Epithelial cell of proximal tubule (primary cell): ENCODE measurements at places on chromosomes 2 and 18.

DNA sequence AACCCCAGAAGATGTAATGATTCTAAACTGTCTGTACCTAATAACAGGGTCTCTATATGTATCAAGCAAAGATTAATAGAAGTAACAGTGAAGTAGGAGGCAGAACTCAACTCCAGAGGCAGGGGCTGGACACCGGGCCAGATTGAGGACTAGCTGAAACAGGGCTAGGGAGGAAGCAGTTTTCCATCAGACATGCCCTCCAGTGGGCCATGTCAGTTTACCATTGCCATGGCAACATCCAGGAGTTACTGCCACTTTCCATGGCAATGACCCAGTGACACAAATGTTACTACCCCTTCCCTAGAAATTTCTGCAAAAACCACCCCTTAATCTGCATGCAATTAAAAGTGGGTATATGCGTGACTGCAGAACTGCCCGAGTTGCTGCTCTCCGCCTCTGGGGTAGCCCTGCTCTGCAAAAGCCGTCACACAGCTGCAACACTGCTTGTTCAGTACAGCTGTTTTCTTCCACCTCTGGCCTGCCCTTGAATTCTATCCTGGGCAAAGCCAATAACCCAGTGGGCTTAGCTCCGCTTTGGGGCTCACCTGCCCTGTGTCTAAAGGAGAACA is 58.7 kb downstream of the TMEM18 start:
- DNase-seq, result no peak

- DNase-seq, result no peak
Measured at GRCh38 chr2:142918624-142919023, 41.2 kb downstream of the KYNU start.

DNA sequence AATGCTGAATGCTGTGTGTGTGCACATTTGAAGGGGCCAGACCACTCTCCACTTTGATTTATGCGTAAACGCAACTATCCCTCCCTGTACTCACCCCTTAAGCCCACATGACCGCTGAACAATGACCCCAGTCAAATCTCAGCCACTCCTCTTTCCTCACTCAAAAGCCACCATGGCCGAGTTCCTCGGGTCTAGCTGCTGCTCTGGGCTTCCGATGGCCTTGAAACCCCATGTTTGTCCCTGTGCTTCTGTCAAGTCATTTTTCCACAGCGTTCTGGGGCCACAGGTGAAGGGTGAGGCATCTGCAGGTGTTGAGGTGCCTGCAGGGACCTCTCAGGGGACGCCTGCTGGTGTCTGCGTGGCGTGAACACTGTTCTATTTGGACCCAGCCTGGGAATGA is 74.3 kb upstream of the TMEM18 start:
- DNase-seq, result no peak

DNA sequence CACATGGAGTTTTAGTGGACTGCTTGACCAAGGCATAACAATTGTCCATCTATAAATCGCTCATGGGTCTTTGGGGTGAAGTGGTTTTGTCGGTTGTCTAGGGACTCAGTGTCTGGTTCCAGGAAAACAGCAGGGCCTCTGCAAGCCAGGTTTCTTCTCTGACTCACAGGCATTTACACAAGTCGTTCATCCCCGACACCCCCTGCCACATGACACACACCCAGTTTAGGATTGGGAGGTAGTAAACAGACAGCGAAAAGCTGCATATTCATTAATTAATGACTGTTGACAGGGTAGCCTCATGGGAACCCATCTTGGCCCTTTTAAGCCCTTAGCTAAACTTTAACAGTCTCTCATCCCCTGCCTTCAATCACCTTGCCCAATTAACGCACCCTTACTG is 194.8 kb upstream of the ACVR2A start:
- no peak for DNase-seq

GRCh38 chr2:98658816-98659490 is 50.6 kb downstream of the UNC50 start:
- no peak for DNase-seq

- no peak for DNase-seq
Measured at GRCh38 chr2:207130958-207131521, 34.7 kb downstream of the KLF7 start.

GRCh38 chr2:160715428-160715827 is 221.8 kb upstream of the RBMS1 start:
- no peak for DNase-seq

DNA sequence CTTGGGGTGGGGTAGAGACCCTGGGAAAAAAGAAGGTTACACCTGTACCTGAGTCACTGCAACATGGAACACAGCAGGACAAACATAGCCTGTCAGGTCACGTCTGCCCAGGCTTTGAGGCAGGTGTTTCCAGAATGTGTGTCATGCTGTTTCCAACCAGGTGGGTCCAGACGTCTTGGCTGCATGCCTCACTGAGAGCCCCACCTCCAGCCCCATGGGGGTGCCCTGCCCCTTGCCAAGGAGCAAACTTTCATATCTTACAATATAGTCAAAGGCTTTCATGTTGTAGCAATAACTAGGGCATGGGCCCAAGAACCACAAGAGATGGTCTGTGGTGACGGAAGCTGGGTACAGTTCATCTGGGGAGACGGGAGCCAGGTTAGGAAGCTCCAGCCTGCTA is 499.7 kb downstream of the BCL11A start:
- DNase-seq, result no peak

DNA sequence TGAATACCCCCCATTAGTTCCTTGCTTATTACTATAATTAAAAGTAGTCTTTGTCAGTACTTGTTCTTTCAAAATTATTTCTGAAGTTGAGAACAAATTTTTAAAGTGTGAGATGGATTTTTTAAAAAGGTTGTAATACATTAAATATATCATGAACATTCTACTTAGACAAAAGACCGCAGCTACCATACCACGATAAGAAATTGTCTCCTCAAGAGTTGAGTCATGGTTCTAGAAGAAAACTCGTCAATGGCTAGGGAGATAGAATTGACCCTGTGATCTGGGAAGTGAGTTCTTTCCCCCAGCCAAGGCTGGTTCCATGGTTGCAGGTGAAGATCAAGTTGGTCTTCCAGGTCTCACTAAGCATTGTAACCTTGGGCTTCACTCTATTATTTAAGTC is 67.8 kb upstream of the ACYP2 start:
- DNase-seq, result no peak

DNA sequence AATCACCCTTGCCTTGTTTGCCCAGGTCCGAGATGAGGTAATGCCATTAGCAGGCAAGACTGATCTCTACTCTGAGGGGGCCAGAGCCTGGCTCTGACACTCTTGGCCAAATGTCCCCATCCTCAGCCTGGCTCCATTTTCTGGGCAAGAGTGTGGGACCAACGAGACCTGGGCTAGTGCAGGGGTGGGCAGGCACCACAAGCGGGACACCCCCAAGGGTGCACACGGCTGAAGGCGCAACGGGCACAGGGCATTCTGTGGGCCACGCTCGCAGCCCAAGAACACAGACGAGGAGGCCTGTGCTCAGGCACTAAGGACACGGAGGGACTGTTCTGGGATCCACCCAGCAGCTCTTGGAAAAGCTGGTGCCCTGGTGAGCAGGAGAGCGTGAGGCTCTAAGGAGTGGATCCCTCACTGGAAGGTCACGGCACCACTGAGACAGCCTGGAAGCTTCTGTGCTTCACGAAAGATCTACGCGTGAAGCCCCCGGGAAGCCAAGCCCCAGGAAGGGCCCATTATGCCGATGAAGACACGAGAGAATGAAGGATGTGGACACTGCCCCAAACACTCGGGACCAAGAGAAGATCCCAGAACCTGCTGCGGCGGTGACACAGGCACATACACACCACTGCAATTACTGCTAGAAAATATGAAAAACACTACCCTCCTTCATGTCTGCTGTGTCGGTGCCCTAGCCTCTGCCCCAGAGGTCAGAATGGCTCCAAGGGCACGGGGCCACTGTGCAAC is 138.2 kb downstream of the HDAC4 start:
- no peak for DNase-seq

DNA sequence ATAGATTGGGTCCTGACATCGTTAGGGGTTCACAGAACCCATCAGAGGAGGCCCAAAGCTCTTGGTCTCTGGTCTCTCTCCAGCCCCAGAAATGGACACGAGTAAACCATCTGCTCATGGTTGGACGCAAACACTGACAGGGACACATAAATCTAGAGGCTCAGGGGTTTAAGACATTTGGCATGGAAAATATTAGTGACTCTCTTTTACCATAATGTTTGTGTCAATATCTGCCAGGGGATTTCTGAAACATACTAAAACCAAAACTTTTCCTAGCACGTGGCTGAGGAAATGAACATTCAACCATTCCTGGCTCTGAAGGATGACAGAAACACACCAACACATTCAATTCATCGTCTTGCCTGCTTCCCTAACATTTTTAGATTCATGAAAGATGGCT is 226.2 kb downstream of the SP3 start:
- DNase-seq, result no peak

DNA sequence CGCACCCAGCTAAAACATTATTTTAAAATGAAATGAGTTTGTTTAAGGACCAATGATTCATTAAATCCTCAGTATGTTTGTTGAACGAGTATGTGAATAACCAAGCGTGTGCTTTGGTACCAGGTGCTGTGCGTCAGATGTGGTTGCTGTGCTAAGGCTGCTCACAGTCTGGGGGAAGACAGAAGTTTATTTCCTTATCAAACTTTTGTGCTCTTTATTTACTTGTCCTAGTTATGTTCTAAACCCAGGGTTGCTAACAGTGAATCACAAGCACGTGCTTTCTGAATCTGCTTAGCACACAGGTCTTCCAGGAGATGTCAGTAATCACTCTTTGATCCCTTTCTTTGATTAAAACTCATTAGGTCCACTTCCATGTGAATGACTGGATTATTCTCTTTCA is 37.0 kb downstream of the RAPGEF4 start:
- peak; percentile 10 for DNase-seq

DNA sequence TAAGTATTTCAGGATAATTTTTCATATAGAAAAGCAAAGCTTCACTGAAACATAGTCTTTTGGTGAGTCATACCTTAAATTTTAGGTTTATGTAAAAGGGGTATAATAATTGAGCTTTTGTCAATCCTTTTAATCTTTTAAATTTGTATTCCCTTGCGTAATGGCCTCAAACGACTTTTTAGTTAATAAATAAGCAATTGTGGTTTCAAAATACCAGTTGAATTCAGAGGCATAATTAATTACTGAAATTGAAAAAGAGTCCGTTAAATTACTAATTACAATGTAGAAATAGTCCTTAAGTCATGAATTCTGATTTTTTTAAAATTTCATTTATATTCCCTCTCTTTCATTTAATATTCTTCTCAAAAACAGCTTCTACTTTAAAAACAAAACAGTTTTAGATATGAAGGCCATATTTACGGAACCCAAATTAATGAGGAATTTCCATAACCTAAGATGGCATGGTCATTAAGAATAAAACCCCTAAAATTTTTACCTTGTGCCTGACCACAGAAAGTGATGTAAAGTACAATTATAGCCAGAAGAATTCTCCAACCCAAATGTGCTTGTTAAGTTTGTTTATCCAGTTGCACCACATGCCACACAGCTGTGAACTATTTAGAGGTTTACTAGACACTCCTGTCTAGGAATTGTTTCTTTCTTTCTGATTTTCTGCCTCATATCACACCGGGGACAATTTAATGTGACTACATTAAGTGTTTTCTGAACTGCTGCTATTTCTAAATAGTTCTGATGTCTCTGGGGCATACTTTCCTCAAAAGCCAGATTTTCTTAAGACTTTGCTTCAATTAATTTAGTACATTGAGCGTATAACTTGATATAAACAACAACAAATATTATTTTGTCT is 60.7 kb upstream of the ITGA4 start:
- no peak for DNase-seq

DNA sequence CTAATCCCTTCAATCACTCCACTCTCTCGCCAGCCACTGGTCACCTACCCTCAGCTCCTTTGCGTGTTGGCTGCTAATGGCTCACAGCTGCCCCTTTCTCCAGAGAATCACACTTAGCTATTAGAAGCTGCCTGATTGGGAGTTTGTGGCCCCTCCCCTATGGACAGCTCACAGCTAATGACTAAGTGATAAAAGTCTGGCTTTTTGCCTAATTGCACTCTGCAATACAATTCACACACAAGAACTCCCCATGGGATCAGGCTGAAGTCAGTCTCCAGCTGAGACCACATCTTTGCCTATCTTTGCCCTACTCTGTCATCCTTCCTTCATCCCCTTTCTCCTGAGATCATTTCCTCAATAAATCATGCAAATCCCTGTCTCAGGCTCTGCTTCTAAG is 701.9 kb upstream of the RAB6C start:
- DNase-seq, result no peak

- DNase-seq, result no peak
Measured at GRCh38 chr2:77104554-77104953, 417.6 kb downstream of the LRRTM4 start.

DNA sequence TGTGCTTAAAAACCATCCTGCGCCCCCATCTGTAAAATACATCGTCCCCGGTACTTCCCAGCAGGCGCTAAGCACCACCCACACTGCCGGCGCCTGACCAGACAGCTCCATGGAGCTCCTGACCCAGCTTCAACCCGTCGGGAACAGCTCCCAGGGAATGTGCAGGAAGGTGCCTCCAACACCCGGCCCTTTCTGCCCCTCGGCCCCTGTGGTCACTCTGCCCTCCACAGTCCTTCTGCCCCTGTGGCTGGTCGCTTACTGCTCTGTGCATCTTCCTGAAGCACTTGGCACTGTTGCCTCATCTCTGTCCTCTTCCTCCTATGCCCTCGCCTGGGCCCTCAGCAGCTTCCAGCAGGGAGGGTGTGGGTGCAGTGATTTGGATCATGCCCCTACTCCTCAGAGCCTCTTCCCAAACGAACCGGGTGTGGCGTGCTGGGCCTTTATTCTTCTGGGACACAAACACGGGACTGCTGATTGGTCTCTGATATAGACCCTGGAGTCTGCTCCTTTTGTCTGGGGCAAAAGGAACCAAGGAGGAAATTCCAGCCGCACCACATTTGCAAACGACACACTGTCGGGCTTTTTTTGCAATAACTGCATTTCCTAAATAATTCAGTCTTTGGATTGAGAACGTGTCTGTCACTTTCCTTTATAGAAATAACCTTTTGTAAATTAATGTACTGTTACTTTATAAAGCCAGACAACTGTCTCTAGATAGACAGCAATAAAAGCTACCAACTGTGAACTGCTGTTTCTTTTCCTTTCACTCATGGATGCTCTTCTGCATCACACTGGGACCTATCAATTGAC is 65.9 kb downstream of the ADI1 start:
- DNase-seq, result no peak

GRCh38 chr2:35651688-35652323 is 703.8 kb upstream of the CRIM1 start:
- no peak for DNase-seq

GRCh38 chr2:9273486-9274130 is 67.0 kb downstream of the ASAP2 start:
- no peak for DNase-seq

GRCh38 chr18:8849696-8850095 is 144.3 kb downstream of the MTCL1 start:
- peak; percentile 66 for DNase-seq

DNA sequence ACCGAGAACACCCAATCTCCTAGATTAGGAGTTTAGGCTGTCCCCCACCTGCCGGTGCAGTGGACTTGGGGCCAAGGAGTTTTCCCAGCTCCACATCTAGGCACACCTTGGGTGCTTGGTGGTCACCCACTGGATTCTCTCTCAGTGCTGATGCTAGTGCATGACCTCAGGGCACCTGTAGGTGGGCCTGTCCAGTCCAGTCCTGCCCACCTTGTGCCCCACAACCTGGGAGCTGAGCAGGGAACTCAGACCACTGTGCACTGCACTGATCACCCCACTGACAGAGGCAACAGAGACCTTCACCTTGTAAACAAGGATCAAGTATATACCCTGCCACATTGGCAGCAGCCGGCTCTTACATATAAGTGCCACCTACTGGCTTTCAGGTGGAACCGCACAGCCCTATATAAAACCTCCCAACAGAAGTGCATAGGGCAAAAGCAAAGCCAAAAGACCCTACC is 12.7 kb upstream of the CDH19 start:
- no peak for DNase-seq

- no peak for DNase-seq
Measured at GRCh38 chr2:55478610-55479304, 40.8 kb upstream of the CFAP36 start.
